HS-5 (cell line): ENCODE measurements at places on chromosomes 1 and 21.

- no peak for DNase-seq
Observed at GRCh38 chr21:38504066-38504465, 5.8 kb upstream of the ERG start.

DNA sequence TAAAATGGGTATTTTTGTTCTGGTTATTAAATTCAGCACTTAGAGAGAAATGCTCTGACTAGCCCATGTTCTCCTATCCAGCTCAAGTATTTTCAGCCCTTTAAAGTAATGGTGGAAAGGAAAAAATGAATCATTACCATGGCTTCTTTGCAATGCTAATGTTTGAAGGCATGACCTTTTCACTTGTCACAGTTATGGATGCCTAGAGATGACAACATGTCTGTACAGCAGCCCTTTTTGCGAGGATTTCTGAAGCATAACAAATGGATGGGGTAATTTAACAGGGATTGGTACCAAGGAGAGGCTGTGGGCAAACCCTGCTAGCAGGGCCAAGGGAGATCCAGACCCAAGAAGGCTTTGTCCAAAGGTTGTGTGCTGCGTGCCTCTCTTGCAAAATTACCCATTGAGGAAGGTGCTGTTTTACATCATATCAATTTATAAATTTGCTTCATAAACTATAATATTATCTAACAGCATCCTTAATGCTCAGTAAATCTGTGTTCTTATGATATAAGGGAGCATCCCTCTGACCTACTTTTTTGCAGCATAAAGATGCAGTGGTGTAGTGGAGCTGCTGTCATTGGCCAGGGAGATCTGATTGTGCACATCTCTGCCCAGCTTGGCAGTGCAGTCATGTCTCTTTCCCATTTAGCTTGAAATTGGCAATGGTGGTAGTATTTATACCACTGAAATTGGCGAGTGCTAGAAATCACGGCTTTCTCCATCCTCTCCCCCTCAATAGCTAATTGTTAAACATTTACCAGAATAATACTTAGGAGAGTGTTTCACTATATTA, 327.1 kb downstream of the PCP4 start:
- DNase-seq = no peak

- DNase-seq = no peak
Observed at GRCh38 chr1:24411963-24412362, 1.6 kb downstream of the STPG1 start.

- no peak for DNase-seq
Observed at GRCh38 chr1:11653861-11654136, 430 bp downstream of the FBXO2 start.

DNA sequence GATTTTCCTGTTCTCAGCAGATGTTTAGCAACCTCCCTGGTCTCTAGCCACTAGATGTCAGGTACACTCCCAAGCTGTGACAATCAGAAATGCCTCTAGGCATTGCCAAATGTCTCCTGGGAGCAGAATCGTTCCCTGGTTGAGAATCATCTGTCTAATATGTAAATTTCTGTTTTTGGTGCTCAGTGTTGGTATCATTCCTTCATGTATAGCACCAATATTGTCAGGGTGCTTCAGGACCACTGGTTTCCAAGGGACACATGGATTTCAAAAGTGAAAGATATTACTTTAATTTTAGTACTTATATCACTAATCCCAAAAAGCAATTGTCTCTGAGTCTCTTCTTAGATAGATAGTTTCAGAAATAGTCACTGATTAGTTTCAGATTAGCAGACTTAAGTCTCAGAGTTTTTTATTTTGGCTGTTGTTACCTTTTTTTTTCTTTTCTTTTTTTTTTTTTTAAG, 160.1 kb downstream of the PTPRC start:
- no peak for DNase-seq

DNA sequence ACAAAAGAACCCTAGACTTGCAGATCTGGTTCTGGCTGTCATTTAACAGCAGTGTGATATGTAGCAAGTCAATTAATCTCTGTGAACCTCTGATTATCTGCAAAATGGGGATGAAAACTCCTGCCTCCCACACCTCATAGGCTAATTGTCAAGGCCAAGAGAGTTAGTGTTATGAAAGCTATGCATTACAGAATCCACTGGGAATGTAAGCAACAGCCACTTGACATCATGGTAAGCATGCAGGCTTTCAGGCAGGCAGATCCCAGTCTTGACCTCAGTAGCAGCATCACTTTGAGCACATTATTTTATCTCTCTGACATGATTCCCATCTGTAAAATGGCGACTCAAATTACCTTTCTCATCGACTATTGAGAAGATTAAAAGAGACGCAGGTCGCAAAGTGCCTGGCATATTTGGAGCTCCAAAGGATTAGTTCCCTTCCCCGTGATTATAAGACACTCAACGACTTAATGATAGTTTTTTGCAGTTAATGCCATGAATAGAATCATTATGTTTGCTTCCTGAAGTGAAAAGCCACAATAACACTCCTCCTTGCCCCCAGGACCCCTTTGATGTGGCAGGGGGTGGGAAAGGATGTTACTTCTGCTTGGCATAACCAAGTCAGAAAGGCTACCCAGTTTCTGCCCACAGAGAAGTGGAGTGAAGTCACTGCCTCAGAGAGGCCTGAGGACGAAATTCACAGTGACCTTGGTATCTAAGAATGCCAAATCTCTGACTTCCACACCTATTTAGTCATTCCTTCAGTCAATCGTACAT, 273.0 kb upstream of the NFIA start:
- no peak for DNase-seq

DNA sequence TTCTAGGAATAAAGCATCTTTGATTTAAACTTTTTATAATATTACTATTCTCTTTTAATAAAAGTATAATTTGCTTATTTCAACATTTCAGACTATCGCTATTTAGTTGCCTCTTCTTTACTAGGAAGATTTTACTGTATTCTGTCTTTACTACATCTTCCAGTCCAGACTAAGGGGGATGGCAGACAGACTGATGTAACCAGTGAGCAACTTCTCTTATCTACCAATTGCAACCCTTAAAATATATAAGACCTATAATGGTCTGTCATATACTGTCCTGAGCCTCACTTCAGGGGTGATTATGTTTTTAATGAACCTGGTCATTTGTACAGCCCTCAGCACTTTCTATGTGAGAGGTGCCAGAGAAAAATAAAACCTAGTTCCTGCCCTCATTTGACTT, 87.0 kb downstream of the UBE2U start:
- no peak for DNase-seq

DNA sequence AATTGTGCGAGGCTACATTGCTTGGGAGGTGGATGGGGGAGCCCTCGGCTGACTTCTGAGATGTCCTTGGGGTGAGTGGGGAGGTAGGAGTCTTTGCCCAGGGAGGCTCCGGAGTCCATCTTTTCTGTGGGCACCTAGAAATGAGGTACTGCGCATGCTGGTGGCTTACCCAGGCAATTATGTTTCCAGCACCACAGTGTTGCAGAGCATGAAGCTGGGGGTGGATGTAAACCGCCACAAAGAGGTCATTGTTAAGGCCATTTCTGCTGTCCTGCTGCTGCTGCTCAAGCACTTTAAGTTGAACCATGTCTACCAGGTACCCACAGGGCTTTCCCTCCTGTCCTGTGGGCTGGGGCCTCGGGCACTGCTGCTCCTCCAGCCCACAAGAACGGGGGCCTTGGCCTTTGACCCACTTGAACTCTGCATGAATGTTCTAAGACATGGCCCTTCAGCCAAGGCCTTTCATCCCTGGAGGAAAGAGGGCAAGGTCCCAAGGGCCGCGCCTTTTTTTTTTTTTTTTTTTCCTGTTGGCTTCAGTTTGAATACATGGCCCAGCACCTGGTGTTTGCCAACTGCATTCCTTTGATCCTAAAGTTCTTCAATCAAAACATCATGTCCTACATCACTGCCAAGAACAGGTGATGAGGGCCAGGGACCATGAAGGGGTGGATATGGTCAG, 14.6 kb downstream of the STRIP1 start:
- no peak for DNase-seq

DNA sequence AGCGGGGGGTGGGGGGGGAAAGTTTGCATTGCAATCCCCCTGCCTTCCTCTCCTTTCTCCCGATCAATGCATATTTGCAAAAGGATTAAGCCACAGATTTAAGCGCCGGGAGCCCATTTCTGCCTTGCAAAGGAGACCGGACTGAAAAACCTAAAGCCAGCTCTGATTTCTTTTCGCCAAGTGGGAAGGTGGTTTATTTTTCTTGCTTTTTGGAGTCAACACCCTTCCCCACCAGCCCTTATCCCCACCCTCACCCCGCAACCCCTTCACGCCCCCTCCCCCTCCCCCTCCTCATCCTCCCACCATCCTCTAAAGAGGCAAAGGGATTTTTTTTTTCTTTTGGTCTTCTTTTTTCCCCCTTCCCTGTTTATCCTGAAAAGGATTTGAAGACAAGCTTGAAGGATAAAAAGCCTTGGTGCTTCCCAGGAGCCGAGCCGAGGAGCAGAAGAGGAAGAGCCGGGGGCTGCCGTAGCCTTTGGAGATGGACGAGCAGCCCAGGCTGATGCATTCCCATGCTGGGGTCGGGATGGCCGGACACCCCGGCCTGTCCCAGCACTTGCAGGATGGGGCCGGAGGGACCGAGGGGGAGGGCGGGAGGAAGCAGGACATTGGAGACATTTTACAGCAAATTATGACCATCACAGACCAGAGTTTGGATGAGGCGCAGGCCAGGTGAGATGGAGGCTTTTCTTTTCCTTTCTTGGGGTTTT, 513 bp downstream of the PBX1 start:
- no peak for DNase-seq

DNA sequence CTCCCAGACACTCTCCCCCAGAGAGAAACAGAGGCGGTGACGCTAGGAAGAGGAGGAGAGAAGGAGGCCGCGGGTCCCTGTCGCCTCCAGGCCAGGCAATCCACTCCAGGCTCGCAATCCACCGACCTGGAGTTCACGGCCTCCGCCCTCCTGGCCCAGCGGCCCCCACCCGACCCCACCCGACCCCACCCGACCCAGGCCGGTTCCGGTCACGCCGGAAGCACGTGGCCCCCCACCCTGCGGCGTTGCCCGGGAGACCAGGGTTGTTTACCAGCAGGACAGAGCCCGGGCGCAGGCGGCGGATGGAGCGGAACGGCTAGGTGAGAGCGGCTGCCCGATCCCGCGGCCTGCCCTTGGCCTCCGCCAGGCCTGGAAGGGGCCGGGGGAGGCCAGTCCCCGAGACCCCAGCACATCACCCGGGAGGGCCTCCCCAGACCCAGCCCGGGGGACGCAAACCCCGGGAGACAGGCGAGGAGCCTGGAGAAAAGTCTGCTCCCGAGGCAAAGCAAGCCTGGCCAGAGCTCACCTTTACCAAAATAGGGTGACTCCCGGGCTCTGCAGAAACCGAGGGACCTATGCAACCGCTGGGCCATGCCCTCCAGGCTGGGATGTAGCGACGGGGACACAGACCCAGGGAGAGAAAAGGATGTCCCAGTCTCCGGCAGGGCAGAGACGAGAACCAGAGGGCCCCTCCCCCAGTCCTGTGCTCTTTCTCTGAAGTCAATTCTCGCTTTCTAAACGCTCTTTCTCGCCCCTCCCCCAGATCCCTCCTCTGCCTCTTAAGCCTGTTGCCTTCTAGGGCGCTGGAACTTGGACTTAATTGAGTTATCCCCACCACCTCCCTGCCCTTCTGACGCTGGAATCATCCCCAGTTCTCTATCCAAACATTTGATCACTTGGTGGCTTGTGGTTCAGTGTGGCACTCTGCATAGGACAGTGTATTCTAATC, at the start of the genes PLA2G2C and UBXN10:
TSS of gene PLA2G2C (minus strand) at position 685 of the 949 bp plus-strand sequence. CDS start 9,155 bp downstream, outside the sequence.
TSS of gene UBXN10 (plus strand) at position 263 of the 949 bp plus-strand sequence. CDS start 4,466 bp downstream, outside the sequence.
- no peak for DNase-seq

DNA sequence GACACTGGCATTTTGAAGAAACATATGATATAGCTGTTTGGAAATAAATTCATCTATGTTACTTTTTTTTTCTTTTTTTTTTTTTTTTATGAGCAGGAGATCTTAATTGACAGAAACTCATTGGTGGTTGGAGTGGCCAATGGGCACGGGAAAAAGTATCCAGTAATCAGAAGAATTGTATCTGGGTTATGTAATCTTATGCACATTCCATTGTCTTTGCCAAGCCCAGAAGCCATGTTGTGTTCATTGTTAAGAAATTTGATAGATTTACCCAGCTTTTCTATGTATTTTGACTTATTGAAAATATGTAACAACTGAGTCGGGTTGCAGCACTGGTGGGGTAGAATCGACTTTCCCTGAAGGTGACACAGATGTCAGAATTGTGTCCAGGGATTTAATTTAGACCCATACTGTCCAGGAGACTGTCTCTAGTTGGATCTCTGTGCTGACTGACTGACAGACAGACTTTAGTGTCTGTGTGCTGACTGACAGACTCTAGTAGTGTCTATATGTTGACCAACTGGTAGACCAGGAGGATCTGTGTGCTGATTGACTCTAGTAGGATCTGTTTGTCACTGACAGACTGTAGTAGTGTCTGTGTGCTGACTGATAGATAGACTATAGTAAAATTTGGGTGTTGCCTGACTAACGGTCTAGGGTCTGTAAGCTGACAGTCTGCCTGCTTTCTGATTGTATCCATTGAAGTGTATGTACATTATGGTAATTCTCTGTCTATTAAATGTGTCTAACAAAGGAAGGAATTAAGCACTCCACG, 12.3 kb upstream of the C4BPB start:
- no peak for DNase-seq

DNA sequence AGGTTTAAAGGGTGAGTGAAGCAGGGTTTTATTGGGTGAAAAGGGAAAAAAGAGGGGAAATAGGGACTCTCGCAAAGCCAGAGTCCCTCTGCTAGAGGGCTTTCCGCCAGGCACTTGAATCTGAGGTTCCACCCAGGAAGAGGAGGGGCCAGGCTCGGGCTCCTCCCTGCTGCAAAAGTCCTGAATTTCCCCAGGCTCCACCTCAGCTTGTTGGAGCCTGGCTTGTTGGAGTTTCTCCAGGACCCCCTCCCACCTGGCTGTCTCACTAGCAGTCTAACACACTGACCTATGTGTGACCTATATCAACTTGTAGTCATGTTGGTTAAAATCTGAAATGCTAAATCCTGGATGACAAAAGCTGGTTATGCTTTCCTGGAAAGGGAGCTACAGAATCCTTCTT, 25.5 kb downstream of the GBP2 start:
- no peak for DNase-seq

- DNase-seq = peak; percentile 16
Observed at GRCh38 chr1:108657356-108658080, 3.4 kb downstream of the HENMT1 start.

DNA sequence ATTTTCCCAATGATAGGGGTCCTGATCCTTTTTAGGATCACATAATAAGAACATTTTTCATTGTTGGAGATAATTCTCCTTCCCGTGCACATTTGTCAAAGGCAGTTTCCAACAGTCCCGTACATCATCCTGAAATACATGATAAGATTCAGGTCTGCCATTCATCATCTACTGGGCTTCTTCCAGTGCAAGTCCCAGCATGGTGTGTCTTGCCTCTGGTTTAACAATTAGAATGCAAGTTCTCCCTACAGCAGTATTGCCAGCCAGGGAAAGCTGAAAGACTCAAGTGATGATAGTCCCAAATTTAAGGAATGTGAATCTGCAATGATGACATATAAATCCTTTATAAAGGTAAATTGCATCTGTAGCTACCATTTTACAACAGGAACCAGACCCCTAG, 146.2 kb downstream of the DAB1 start:
- no peak for DNase-seq
